ENCODE measurements at places on chromosomes 12 and 14. TPM values are rescaled to one million over a fixed set of nuclear protein-coding genes. Genes with fewer than 3 reads are reported as not detected.

Gene KITLG
- total RNA-seq = 1.9 TPM

Gene PTGDR
- total RNA-seq = not detected

Gene GZMH
- not detected for total RNA-seq

Gene AMDHD1
- not detected for total RNA-seq

Gene CRACR2A
- 0.13 TPM for total RNA-seq

- DNase-seq = no peak
Observed at GRCh38 chr12:76069339-76069738, 15.1 kb downstream of the NAP1L1 start.

DNA sequence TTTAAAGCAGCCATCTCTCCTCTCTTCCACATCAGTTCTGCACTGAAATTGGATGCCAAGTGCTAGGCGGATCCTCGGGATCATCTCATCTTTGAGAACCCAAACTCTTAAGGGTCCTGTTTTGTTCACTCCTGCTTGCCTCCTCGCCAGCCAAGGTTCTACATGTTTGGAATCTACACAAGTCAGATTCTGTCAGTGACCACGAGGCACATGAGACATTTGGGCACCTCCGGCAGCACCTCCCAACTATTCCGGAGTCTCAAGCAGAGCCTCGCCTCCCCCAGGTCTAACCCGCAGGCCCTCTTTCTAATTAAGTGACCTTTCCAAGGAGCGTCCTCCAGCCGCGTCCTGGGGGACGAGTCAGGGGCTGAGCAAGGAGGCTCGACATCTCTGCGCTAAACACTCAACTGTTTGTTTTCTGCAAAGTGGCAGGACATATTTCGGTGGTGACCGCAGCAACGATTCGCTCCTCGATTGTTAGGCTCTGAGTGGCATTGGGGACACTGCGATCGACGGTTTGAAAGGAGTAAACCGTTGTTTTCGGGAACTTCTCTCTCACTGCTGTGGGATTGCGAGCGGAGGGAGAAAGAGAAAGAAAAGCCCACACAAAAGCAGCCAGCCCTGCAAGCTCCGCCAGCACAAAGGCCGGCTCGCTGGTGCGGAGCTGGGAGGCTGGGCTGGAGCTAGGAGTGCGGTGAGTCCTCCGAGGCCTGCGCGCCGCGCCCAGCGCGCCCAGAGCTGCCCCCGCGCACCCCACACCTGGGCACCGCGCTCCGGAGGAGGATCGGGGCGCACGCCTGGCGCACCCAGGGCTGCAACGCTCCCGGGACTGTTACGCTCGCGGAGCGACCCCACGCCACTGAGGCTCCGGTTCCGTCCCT, 640 bp downstream of the ARMH4 start:
- DNase-seq = no peak

DNA sequence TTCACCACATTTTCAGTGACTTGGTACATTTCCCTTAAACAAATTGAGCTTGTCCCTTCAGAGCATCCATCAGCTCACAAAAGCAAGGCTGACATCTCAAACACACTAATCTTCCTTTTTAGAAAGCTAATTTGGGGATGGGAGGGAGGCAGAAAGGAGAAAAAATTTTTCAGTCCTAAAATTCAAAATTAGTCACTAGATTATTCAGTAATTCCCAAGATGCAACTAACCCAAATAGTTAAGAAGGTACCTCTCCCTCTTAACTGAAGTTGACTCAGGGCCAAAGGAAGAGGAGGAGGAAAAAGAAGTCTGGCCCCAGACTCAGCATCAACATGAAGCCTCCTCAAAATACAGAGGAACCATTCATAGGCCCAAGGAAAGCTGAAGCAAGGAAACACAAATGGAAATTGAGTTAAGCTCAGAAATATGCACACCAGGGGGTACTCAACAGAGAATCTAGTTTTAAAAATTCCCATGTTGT, 21.7 kb downstream of the CBX5 start:
- DNase-seq = no peak

DNA sequence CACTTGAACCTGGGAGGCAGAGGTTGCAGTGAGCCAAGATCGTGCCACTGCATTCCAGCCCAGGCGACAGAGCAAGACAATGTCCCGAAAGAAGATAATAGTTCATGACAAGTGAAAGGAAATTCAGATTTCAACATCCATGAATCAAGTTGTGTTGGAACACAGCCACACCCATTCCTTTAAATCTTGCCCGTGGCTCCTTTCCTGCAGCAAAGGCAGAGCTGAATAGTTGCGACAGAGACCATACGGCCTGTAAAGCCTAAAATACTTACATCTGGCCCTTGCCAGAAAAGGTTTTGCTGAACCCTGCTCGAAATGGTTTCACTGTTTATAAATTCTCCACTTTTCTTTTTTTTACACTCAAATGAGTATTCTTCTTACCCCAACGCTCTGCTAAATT, 17.7 kb upstream of the ITPK1 start:
- no peak for DNase-seq

- DNase-seq = no peak
Observed at GRCh38 chr12:62371661-62372060, 95.0 kb upstream of the MON2 start.

GRCh38 chr14:97705976-97706375, 908.8 kb downstream of the VRK1 start:
- no peak for DNase-seq

- DNase-seq = no peak
Observed at GRCh38 chr12:113857371-113857770, 108.8 kb downstream of the RBM19 start.

DNA sequence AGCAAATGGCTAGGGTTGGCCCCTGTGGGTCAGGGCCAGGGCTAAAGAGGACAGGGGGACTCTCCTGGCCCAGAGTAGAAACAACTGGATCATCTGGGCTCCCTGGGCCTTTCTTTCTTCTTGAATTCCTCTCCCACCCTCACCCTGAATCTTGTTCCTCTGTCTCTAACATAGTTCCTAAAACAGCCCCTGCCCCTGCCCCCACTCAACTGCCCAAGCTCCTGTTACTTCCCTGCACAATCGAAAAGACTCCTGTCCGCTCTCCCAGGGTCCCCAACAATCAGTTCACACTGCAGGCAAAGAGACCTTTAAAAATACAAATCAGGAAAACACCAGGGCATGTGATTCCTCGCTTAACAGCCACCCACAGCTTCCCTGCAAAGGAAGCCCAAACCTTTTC, 18.0 kb upstream of the ANKRD33 start:
- no peak for DNase-seq

Measured in osteocyte (in vitro differentiated cells).